ENCODE measurements at places on chromosomes 7 and 10.
A peak's percentile ranks its signal among the peaks of the same experiment; 100 is the strongest.

- H3K27ac ChIP-seq: no peak overlapping the region
- H3K36me3 ChIP-seq: no peaks in the 10 kb centered on the region
- no peaks in the 10 kb centered on the region for H3K4me1 ChIP-seq
- H3K4me3 ChIP-seq: no peak overlapping the region
These were observed 18.0 kb upstream of the SFMBT2 start for GRCh38 chr10:7428673-7429350.

GRCh38 chr10:101670635-101671034, 24.3 kb downstream of the FBXW4 start:
- H3K27ac ChIP-seq: no peak overlapping the region
- no peaks in the 10 kb centered on the region for H3K4me1 ChIP-seq

DNA sequence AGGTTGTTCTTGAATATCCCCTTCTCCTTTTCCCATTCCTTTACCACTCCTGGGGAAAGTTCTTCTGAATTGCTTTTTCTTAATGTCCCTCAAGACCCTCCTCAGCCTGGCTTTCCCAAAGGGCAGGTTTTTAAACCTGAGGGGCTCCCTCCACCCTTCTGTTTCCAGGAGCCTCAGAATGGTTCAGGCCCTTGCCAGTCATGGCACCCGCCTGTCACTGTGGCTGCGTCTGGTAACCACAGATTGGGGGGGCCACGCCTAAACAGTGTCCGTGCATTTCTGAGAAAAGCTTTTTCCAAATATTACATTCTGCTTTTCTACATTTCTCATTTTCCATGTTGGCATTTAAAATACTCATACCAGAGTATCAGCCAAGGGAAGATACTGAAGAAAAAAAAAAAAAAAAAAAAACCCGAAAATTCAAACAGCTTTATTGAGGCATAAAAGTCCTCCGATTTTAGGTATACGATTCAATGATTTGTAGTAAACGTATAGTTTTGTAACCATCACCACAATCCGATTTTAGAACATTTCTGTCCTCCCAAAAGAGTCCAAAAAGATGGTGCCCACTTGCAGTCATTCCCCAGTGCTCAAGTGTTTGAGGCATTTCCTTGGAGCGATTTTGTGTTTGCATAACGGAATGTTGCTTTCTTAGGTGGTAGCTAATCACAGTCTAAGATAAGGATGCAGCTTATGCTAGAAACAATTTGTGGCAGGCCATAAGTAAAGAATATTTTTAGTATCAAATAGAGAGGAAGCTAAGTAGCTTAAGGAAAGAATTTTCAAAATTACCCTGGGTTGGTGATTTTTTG, 22.1 kb downstream of the HKDC1 start:
- H3K27ac ChIP-seq: no peak overlapping the region
- H3K27me3 ChIP-seq: no peaks in the 10 kb centered on the region
- H3K36me3 ChIP-seq: no peaks in the 10 kb centered on the region
- peaks cover 11% of the 10 kb centered on the region for H3K4me1 ChIP-seq
- H3K4me3 ChIP-seq: no peak overlapping the region
- DNase-seq: no peak

DNA sequence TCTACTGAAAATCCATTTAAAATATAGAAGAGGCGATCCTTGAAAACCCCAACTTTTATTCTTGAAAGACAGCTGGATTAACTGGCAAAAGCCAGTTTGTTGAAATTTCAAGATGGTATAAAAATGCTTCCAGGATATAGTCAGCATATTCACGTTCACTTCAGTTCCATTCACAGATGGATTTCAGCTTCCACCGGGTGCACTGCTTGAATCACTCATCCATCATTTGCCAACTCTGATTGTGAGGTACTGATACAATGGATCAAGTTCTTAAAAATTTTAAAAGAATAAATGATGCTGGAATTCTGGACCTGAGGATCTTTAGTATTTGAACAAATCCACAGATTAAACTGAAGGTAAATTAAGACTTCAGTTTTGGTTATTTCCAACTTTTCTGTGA, 2.4 kb downstream of the PURB start:
- no peaks in the 10 kb centered on the region for H3K27me3 ChIP-seq
- no peaks in the 10 kb centered on the region for H3K36me3 ChIP-seq
- no peak overlapping the region for H3K27ac ChIP-seq
- H3K4me1 ChIP-seq: peaks cover 56% of the 10 kb centered on the region
- no peak for DNase-seq

DNA sequence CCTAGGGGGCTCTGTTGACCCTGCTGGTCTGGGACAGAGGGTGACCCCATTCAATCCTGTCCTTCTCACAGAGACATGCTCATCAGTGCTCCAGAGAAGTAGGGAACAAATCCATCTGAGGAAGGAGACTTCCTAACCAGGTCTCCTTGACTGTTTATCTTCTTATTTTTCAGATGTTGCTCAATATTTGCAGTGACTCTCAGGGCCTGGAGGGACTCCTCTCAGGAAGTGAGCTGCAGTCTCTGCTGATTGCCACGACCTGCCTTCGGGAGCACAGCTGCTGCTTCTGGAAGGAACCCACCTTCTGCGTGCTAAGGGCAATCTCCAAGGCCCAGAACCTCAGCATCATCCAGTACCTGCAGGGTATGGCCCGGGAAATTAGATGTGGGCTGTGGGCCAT, 41.0 kb downstream of the WDFY4 start:
- no peaks in the 10 kb centered on the region for H3K4me1 ChIP-seq
- H3K4me3 ChIP-seq: no peak overlapping the region
- H3K27me3 ChIP-seq: no peaks in the 10 kb centered on the region
- no peak for DNase-seq
- H3K27ac ChIP-seq: no peak overlapping the region

DNA sequence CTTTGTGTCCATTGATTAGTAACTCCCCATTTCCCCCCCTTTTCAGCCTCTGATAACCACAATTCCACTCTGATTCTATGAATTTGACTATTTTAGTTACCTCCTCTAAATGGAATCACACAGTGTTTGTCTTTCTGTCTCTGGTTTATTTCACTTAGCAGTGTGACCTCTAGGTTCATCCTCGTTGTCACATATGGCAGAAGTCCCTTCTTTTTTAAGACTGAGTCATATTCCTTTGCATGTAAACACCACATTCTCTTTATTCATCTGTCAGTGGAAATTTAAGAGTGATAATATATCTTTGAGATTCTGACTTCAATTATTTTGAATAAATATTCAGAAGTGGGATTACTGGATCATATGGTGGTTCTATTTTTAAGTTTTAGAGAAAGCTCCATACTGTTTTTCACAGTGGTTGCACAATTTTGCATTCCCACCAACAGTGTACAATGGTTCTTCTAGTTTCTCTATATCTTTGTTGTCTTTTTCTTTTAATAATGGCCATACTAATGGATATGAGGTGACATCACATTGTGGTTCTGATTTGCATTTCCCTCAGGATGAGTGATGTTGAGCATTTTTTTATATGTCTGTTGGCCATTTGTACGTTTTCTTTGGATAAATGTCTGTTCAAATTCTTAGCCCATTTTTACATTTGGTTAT, 126.1 kb upstream of the GRB10 start:
- H3K4me1 ChIP-seq: no peaks in the 10 kb centered on the region
- DNase-seq: no peak
- no peaks in the 10 kb centered on the region for H3K27me3 ChIP-seq
- H3K4me3 ChIP-seq: no peak overlapping the region
- no peak overlapping the region for H3K27ac ChIP-seq

DNA sequence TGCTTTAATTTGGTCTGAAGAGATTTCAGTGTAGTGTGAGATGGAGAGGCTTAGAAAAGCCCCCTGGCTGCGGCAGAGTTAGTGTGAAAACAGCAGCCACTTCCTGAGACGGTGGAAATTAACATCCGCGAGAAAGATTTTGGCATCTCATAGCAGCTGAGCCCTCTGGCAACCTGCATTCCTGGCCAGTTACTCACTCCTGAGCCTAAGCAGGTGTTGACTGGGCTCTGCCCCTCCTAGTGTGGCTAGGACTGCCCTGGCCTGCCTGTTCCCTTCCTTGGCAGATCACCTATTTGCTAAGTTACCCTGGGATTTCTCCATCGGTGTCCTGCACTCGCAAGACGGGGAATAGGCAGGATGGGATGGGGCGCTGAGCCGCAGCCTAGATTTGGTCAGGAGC, 57.6 kb upstream of the LMTK2 start:
- H3K27ac ChIP-seq: peak overlapping the region; percentile 78
- H3K4me3 ChIP-seq: no peak overlapping the region
- H3K27me3 ChIP-seq: no peaks in the 10 kb centered on the region
- no peak for DNase-seq
- peaks cover 24% of the 10 kb centered on the region for H3K4me1 ChIP-seq

GRCh38 chr10:37488792-37489657, 363.6 kb downstream of the ANKRD30A start:
- DNase-seq: no peak
- no peak overlapping the region for H3K27ac ChIP-seq
- H3K27me3 ChIP-seq: no peaks in the 10 kb centered on the region
- no peaks in the 10 kb centered on the region for H3K36me3 ChIP-seq

DNA sequence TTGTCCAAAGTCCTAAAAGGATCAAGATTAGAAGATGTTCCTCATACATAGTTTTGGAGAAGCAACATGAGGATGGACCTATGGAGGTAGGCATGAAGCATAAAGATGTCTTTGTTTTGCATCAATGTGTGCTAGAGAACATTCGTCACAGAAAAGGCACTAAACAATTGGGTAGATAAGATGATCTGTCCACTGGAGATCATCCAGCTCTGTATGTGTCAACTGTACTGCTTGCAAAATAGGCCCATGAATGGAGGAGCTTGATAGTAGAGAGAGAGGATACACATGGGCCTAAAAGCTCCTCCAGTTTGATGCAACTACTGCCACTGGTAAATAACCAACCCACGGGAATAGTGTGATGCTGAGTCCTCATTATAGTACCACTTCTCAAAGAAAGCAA, 286.4 kb upstream of the HGF start:
- H3K27me3 ChIP-seq: no peaks in the 10 kb centered on the region
- no peak for DNase-seq
- no peaks in the 10 kb centered on the region for H3K36me3 ChIP-seq
- no peaks in the 10 kb centered on the region for H3K4me1 ChIP-seq

GRCh38 chr10:70458329-70459060, 17.0 kb upstream of the NODAL start:
- H3K4me3 ChIP-seq: peak overlapping the region; percentile 39
- no peaks in the 10 kb centered on the region for H3K27me3 ChIP-seq
- no peak for DNase-seq
- H3K4me1 ChIP-seq: peaks cover 31% of the 10 kb centered on the region
- no peaks in the 10 kb centered on the region for H3K36me3 ChIP-seq

DNA sequence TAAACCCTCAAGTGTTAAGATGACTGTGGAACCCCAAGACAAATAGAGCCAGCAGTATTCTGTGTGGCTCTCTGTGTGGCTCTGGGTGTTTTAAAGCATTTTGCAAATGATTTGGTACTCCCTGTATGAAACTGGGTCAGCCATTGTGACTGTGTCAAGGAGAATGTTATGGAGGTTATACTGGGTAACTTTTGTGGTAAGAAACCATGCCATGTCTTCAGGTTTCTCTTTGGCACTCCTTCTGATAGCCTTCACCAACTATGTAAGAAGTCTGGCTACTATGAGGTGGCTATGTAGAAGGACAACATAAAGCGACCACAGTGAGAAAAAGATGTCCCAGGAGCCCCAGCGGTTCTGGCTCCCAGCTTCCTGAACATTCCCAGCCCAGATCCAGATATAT, 226.6 kb upstream of the RHOBTB1 start:
- H3K27ac ChIP-seq: no peak overlapping the region
- no peak for DNase-seq
- no peaks in the 10 kb centered on the region for H3K36me3 ChIP-seq
- H3K4me1 ChIP-seq: peaks cover 9% of the 10 kb centered on the region

GRCh38 chr10:17077890-17078289, 51.7 kb downstream of the CUBN start:
- H3K27ac ChIP-seq: no peak overlapping the region
- no peaks in the 10 kb centered on the region for H3K27me3 ChIP-seq
- DNase-seq: no peak
- no peaks in the 10 kb centered on the region for H3K4me1 ChIP-seq
- no peaks in the 10 kb centered on the region for H3K36me3 ChIP-seq

DNA sequence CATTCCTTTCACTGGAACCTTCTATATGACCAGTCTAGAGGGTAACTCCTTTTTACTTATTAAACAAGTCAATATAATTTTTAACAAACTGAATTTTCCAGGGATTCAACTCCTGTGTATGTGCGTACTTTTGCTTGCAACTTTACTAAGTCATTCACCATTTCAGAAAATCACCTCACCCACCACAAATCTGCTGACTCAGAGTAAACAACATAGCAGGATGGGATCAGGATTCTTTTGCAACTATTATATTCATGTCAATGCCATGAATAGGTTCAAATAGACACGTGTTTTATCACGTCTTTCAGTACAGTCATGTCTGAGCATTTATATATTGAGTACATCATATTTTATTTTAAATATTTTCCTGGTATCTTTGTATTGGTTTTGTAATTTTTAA, 14.5 kb downstream of the CTTNBP2 start:
- H3K27me3 ChIP-seq: no peaks in the 10 kb centered on the region
- no peak overlapping the region for H3K4me3 ChIP-seq
- no peaks in the 10 kb centered on the region for H3K36me3 ChIP-seq
- no peak for DNase-seq
- no peak overlapping the region for H3K27ac ChIP-seq

GRCh38 chr10:125097409-125098070, 62.8 kb downstream of the CTBP2 start:
- no peak overlapping the region for H3K27ac ChIP-seq
- H3K4me3 ChIP-seq: no peak overlapping the region
- no peaks in the 10 kb centered on the region for H3K36me3 ChIP-seq
- H3K27me3 ChIP-seq: no peaks in the 10 kb centered on the region

- H3K4me1 ChIP-seq: peaks cover 8% of the 10 kb centered on the region
- H3K27me3 ChIP-seq: no peaks in the 10 kb centered on the region
- H3K4me3 ChIP-seq: no peak overlapping the region
- H3K27ac ChIP-seq: no peak overlapping the region
- H3K36me3 ChIP-seq: no peaks in the 10 kb centered on the region
- DNase-seq: no peak
These were observed 43.9 kb downstream of the PYROXD2 start for GRCh38 chr10:98370831-98371820.

- H3K4me3 ChIP-seq: no peak overlapping the region
- H3K4me1 ChIP-seq: peaks cover 13% of the 10 kb centered on the region
- H3K27ac ChIP-seq: peak overlapping the region; percentile 47
- no peak for DNase-seq
- H3K36me3 ChIP-seq: no peaks in the 10 kb centered on the region
These were observed 127.6 kb downstream of the OAT start for GRCh38 chr10:124291001-124291701.

All from esophagus squamous epithelium (tissue), 5 donors.